Frontal cortex (tissue), 4 donors: ENCODE measurements at places on chromosomes 12 and 14.
A peak's percentile ranks its signal among the peaks of the same experiment; 100 is the strongest.

DNA sequence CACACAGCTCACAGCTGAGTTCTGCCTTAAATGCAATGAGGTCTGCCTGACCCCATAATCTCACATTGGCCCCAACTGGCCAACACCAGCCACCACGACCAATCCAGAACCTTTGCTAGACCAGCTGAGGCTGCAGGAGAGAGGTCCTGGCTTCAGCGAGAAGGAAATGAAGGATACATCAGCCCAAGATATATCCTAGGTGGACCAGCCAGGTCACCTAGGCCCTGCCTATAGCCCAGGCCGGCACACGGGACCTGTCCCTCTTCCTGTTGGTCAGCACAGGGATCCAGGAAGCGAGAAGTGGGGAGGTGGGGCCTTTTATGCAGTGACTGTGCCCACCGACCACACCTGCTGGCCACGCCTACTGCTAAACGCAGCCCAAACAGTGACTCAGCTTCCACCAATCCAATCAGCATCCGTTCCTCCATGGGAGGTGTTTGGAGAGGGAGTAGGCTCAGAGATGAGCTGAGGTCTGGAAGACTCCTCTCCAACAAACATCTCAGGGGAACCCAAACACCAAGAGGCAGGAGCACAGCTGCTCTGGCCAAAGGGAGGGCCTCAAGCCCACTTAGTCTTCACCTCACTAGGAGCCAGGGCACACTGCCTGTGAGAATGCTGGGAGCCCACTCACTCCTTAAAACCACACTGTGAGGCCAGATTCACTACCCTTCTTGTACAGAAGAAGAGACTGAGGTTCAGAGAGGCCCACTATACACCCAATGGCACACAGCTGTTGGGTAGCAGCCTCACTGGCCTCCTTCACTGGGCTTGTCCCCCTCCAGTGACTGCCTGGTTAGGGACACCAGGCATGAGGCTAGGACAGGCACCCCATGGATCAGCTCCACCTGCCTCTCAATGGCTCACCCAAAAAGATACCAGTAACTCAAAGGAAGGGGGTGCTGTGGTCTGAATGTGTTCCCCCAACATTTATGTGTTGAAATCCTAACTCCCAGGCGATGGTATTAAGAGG is 51.3 kb upstream of the PPP2R5C start:
- DNase-seq, result no peak

DNA sequence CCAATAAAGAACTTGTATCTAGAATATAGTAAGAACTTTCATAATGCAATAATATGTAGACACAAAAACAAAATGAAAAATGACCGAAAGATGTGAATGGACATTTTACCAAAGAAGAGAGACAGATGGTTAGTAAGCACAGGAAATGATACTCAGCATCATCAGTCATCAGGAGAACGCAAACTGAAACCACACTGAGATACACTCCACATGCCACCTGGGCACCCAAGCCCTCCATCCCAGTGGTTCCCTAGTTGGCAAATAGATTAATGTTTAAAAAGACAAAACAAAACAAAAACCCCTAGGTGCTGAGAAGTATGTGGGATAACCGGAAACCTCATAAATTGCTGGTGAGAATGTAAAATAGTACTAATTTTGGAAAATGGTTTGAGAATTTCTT is 26.8 kb upstream of the VPS33A start:
- no peak for DNase-seq

GRCh38 chr12:72272091-72272661 is at the start of gene TRHDE:
TSS of gene TRHDE (plus strand) at chr12:72272370. CDS start at chr12:72272644, 274 bp downstream.
- DNase-seq, result peak; percentile 48

DNA sequence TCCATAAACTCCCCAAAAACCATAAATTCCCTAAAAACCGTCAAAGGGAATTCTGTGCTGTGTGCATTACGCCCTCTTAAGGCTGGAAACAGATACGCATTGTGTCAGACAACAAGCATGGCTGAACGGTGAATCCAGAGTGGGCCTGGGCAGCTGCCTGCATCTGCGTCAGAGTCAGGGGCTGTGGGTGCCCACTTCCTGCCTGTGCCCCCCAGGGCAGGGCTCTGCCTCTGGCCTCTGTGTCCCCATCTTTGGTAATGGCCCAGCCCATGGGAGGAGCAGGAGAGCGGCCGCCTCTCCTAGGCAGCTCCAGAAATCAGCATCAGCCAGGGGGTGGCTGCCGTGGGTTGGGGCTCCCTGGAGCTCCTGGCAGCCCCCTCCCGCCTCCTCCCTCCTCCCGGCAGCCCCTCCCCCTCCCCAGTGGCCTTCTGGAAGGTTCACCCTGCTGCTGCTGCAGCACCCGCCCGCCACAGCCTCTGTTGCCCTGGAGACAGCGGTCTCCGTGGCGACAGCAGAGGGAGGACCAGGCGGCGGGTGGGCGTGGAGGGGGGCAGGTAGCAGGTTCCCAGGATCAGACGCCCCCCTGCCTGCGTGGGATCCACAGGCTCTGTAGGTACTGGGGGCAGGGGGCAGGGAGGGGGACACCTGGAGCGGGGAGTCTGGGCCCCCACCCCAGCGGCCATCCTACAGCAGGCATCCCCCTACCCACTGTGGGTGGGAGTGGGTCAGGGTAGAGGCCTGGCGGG is 5.9 kb downstream of the MMP17 start:
- no peak for DNase-seq

DNA sequence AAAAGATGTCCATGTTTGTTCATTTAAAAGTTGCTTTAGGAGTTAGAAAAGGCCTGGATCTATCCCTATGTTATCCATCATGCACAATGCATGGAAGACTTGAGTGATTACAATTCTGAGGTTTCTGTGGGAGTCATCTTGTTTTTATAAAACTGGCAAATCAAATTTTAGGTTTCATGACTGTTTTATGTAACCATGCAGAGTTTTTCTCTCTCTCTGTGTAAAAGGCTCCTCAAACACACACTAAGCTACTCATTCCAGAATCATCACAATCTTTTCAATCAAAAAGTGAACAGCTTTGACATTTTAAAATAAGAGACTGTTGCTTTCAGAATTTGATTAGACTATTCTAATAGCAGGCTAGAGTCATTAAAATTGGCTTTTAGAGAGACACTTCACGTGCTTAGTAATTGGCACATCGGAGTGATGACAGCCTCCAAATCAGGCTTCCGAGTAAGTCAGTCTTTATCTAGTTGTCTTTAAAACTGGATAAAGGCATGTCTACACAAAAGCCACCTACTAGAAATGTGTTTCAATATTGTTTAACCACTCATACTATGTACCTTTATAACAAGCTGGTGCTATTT is 31.9 kb downstream of the PRICKLE1 start:
- no peak for DNase-seq

- DNase-seq, result no peak
These were observed 27.4 kb upstream of the STON2 start for GRCh38 chr14:81427348-81428058.

- DNase-seq, result no peak
These were observed 61.1 kb downstream of the RIMBP2 start for GRCh38 chr12:130655010-130655409.
